ENCODE measurements at places on chromosomes 5 and 9.

GRCh38 chr5:80114860-80115259 lies 79.7 kb downstream of the THBS4 start:
- no peak for DNase-seq

DNA sequence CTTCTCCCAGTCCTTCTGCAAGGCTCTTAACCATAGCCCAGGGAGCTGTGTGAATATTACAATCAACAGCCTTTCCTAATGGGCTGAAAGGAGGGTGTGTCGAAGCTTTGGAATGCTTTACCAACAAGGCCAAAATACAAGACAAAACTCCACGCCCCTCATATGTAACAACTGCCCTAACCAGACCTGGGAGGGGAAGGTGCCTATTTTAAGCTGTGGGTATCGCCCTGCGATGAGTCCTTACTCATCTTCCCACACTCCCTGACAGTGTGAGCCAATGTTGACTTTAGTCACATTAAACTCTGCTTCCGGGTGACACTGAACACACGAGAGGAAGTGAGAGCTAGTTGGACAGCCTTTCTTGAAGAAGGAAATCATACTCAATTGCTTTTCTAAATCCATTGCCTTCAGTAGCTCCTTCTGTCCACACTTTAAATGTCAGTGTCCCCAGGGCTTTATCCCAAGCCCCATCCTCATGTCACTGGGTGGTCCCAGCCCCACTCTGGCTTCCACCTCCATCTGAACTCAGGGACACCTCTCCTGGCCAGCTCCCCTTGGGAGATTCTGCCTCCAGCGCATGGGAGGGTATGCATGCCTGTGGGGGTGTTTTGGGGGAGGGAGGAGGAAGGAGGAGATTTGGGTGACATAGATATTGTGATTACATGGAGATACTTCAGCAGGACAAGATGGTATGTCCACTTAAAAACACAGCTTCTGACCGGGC lies 6.5 kb upstream of the TBC1D9B start:
- peak; percentile 46 for DNase-seq

GRCh38 chr9:134497283-134497860 lies 144.2 kb upstream of the COL5A1 start:
- DNase-seq: no peak

- DNase-seq: no peak
Measured at GRCh38 chr5:108181975-108182374, 199.9 kb downstream of the FBXL17 start.

DNA sequence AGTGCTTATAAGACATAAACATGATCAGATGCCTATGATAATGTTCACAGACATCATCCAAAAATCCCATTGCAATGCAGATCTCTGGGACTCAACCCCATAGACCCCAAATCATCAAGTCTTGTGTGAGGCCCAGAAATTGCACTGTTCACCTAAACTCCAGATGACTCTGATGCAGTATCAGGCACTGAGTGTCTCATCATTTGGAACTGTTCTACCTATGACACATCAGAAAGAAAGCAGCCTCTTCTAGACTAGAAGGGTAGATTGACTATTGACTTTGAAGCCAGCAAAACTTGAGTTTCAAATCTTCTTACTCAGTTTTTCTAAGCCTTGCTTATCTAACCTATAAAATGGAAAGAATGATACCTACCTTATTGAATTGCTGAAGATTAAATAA lies 58.7 kb upstream of the PAPPA start:
- no peak for DNase-seq

GRCh38 chr5:160899735-160900134 lies 47.7 kb upstream of the ATP10B start:
- no peak for DNase-seq

- no peak for DNase-seq
Measured at GRCh38 chr5:25119650-25120049, 474.9 kb upstream of the CDH10 start.

GRCh38 chr5:78779771-78780616 lies 131.4 kb upstream of the LHFPL2 start:
- DNase-seq: peak; percentile 73

GRCh38 chr9:84593352-84593751 lies 76.2 kb upstream of the NTRK2 start:
- DNase-seq: no peak

DNA sequence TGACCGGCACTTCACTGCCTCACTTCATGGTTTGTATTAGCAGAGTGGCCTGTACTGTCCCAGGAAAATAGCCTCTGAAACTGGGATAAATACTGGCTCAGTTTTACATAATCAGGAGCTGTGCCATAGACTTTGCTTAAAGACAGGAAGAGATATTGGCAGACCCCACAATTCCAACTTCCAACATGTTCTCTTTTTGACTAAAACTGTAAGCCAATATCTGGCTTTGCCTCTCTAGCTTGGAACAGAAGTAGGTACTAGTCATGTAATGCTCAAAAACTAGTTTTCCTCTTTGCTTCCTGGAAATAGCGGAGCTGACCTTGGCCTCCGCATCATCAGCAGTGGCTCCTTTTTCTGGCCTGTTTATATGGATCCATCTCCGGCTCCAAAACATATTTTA lies 276.9 kb downstream of the CDH9 start:
- no peak for DNase-seq

GRCh38 chr5:121053055-121053985 lies 589.2 kb downstream of the PRR16 start:
- peak; percentile 53 for DNase-seq

- DNase-seq: no peak
Measured at GRCh38 chr9:114930056-114930812, at the start of gene TNFSF8. Gene TNFSF8 (minus strand): TSS chr9:114930591. CDS start chr9:114930303, 288 bp downstream.

DNA sequence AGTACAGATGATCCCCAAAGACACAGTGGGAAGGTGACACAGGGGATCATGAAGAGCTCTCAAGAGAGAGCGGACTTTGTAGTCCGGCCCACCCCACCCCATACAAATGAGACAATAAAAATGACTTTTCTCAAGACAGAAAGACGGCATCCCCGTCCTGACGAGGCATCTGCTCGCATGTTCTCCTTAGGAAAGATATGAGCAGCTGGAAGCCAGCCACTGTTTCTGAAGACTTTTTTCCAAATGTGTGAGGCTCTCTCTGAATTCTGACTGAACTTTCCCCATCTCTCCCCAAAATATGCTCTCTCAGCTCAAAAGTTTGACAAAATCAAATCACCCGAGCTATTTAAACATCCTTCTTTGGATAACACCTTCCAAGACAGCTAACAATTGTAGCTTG lies 105.2 kb downstream of the RFK start:
- DNase-seq: no peak

DNA sequence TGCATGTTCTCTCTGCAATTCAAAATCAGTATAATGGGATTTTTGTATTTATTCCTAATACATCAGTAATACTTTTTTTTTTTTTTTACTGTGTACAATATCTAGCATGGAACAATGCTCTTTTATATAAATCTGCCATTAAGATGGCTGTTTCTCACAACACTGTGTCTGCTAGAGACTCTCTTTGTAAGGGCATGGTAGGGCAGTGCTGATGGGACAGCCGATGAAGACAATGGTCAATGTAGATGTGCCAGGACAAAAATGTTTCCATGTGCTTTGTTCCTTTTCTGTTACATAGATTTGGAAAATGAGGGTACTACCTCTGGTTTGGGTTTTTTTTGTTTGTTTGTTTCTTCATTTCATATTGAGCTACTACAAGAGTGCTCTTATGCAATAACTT lies 95.3 kb upstream of the ITGA2 start:
- DNase-seq: no peak

DNA sequence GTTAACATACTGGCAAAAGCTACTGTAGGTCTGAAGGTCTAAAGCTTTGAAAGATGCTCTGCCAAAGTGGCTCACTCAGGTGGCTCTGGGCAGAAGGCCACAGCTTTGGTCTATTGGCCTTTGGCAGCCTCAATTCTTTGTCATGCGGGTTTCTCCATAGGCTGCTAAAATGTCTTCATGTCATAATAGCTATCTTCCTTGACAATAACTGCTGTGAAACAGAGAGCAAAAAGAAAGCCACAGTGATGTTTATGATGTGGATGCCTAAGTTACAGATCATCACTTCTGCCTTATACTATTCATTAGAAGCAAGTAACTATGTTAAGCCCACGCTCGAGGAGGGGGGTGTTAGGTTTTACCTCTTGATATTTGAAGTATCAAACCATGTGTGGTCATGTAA lies 906.1 kb upstream of the CDH9 start:
- no peak for DNase-seq

- no peak for DNase-seq
Measured at GRCh38 chr5:105670596-105670995, 2000.1 kb downstream of the EFNA5 start.

DNA sequence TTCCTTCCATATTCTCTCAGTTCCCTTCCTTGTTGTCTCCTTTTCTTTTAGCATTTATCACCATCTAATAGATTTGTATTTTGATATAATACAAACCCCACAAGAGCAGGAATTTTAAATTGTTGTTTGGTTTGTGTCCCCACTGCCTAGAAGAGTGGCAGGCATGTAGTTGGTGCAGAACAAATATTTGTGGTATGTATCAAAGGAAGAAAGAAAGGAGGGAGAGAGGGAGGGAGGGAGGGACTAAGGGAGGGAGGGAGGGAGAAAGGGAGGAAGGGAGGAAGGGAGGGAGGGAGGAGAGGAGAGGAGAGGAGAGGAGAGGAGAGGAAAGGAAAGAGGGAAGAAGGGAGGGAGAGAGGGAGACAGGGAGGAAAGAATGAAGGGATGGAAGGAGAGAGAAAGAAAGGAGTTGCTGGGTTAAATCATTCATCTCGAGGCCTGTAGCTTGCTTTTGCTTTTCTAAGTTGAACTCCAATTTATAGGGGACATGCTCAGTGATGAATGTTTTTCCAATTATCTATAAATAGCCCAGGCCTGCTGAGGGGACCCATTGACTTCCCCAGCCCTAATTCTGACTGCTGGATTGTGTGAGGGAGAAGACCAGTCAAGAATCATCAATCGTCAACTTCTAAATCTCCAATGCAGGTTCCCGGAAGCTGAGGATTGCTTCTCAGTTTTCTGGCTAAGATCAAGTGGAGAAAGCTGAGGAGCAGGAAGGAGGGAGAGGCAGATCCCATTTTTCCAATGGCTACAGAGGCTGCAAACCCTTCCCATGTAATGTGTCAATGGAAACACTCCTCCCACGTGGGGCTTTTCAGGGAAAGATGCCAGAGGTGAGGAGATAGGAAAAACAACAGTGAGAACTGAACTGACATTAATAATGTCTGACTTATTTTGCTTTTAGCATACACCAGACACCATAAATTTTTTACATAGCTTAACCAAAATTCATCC lies 320.7 kb downstream of the ASTN2 start:
- peak; percentile 97 for DNase-seq

DNA sequence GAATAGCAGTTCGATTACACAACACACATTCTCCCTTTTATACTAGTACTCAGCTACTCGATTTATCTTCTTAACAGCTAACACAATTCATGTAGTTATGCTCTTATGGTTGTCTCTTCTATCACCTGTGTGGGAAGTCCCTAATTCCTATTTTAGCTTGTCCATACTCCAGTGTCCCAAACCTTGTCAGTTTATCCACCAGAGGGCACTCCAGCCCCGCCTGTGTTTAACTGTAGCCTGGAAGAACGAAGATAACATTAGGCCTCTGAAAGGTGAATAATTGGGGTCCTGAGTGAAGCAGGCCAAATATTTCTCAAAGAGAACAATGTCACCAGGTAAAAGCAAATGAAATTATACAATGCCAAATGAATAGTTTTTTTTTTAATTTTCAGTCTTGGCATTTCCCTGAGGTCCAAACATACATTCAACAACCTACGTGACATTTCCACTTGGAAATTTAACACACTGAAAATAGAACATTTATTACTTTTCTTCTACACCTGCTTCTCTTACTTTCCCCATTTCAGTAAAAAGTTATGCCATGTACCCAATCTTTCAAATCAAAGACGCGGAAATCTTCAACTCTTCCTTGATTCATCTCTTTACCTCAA lies 560.7 kb downstream of the HTR1A start:
- peak; percentile 35 for DNase-seq

DNA sequence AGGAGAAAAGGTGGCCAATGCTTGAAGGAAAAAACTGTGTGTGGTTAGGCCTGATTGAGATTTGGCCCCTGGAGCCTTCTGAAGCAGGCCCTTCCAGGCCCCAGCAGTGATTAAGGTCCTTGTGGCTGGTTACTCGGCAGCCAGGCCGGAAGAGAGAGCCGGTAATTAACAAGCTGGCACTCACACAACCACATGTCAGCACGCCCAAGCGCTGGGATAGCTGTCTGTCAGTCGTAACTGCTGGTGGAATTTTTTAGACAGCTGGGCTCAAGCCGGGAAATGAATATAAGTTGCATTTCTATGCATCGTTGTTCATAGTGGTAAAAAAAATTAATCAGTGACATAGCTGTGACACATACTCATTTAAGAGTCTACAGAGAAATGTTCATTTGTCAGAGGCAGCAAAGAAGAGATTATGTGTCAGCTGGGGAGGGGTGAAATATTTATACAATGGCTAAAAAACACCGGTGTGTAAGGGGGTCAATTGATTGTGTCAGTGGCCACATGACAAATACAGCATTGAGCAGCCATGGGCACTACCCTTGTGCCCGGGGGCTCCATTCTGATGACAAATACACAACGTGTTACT lies 13.7 kb upstream of the ARAP3 start:
- DNase-seq: peak; percentile 40

DNA sequence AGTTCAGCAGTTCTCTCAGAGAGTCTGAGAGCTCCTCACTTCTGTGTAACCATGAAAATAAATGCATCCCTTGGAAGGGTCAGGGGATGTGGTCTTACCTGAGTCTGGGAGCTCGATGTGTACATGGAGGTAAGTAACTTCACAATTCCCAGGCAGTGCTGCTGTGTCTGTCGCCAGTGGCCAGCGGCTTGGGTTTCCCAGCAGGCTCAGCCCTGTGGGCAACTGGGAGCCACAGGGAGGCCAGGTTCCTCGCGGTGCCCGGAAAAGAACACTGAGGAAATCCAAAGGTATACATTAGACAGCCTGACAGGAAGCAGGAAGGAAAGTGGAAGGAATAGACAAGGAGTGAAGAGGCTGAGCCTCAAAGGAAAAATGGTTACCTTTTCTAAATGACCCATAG lies 62.2 kb downstream of the OSTF1 start:
- no peak for DNase-seq

DNA sequence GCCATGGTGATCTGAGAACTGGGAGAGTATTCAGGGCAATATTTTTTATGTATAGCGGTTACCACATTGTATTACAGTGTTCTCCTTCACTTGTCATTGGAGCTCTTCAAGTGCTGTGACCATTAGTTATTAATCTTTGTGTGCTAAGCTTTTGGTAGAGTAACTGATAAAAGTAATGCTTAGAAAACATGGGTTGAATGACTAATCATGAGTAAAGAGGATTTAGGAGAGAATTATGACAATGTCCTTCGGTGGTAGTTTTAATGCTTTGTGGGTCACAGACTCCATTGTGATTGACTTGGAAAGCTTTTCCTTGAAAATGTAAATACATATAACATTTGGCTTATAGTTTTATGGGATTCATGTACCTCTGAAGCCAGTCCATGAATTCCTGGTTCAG lies 21.4 kb downstream of the TGFBR1 start:
- no peak for DNase-seq

GRCh38 chr9:88420227-88420626 lies 32.0 kb downstream of the SPIN1 start:
- no peak for DNase-seq

DNA sequence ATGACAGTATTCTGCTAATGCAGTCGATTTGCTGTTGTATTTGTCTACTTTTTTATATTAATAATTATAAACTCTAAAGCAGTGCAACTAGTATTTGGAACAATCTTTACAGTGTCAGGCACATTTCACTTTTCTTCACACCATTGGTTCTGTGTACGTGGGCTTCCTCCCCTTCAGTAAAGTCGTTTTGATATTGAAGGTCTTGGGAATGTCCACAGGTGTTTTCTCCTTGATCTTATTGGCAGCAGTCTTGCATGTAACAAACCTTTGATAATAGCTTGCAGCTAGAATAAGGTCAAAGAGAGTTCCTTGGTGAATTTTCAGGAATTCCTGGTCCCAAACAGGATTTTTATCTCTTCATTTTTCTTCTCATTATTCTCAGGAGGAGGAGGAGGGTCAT lies 12.2 kb downstream of the DDX4 start:
- DNase-seq: no peak

Measured in fibroblast of skin of scalp (primary cell).